Hematopoietic multipotent progenitor cell (in vitro differentiated cells): ENCODE measurements at places on chromosomes 4 and X.

- no peak for DNase-seq
Observed at GRCh38 chrX:28058901-28059300, 77.7 kb upstream of the DCAF8L1 start.

DNA sequence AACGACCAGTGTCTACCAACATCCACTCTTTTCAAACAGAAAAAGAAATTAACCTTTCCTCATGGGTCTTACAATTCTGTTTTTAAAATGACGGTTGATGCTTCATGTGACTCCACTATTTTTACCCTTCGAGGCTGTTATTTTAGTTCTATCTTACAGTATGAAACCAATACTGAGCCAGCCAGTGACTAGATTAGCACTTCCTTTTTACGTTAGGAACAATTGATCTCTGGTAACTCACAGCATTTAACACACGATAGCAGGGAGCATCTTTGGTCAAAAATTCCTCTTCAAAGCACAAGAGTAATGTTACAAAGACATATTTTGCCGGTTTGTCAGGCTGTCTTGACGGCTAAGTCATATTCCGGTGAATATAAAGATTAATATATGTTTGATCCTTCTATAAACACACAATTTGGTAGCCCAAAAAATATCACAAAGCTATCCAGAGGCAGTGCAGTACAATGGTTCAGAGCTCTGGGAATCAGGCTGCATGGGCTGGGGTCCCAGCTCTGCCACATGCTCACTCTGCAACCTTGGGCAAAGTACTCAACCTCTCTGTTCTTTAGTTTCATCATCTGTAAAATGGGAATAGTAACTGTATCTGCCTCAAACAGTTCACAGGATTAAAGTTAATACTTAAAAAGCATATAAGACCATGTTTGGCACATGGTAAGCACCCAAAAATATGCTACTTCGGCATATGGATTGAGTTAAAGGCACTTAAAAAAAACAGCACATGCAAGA is 62.9 kb upstream of the TXK start:
- no peak for DNase-seq

DNA sequence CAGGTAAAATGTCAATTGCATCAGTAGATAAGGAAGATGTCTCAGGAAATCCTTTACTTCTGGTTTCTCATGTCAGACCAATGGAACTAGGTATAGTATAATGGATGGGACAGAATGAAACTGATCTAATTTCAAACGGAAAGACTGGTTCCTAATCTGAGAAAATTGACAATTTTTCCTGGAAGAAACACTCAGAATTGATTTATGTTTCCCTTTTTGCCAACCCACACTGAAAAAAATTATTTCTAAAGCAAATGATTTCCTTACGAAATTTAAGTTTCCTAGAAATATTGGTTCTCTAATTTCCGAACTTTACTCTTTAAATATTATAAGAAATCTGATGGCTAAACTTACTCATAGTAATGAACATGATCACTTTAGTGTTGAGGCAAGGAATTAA is 19.1 kb downstream of the PPAT start:
- DNase-seq = no peak

DNA sequence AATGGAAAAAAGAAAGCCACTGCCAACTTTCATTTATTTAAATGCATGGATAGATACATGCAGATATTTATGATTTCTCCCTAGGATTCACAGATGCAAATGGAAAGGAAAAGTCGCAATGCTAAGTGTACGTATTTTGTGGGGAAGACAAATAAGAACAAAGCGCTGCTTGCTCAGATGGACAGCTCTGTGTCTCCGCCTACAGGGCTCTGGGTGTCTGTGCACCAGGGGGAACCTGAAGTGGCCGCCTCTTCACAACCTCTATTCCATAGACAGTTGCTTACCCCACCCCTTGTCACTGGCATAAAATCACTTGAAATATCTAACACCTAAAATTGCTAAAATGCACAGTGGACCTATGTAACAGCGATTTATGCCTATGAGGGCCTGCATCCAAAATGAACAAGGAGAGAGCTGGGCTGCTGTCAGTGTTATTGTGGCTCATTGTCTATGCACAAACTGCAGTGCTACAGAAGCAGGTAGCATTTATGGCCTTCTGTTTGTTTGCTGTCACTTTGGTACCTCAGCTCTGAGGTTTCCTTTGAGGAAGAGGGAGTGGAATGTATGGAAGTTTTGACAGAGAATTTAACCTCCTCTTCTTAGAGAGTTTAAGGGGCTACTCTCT is 58.6 kb upstream of the PAGE1 start:
- peak; percentile 61 for DNase-seq

DNA sequence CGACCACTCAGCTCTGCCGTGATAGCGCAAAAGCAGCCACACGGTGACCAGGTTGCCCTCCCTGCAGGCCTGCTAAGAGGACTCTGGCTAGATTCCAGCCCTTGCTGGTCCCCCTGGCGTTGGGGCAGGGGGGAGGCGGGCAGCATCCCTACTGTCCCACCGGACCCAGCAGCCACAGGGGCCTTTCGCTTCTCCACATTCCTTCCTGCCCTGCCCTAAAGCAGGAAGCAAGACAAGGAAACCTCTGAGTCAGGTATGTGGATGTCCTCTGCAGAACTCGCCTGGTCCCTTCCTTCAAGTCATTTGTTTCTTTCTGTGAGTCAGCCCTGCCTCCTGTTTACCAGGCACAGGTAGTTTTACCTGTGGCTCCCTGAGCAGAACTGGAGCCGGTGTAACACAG is 60.2 kb upstream of the CLDN34 start:
- DNase-seq = no peak

- peak; percentile 64 for DNase-seq
Observed at GRCh38 chr4:2954358-2955185, 8.6 kb downstream of the NOP14 start.

GRCh38 chrX:83469551-83469950 is 38.5 kb upstream of the POU3F4 start:
- DNase-seq = peak; percentile 19

GRCh38 chr4:89579771-89580170 is 257.2 kb downstream of the SNCA start:
- DNase-seq = no peak

DNA sequence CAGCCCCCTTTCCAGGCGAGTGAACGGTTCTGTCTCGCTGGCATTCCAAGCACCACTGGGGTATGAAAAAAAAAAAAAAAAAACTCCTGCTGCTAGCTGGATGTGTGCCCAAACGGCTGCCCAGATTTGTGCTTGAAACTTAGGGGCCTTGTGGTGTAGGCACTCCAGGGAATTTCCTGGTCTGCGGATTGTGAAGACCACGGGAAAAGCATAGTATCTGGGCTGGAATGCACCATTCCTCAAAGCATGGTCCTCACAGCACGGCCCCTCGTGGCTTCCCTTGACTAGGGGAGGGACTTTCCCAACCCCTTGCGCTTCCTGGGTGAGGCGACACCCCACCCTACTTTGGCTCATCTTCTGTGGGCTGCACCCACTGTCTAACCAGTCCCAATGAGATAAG is 516.8 kb upstream of the FAM241A start:
- DNase-seq = no peak

DNA sequence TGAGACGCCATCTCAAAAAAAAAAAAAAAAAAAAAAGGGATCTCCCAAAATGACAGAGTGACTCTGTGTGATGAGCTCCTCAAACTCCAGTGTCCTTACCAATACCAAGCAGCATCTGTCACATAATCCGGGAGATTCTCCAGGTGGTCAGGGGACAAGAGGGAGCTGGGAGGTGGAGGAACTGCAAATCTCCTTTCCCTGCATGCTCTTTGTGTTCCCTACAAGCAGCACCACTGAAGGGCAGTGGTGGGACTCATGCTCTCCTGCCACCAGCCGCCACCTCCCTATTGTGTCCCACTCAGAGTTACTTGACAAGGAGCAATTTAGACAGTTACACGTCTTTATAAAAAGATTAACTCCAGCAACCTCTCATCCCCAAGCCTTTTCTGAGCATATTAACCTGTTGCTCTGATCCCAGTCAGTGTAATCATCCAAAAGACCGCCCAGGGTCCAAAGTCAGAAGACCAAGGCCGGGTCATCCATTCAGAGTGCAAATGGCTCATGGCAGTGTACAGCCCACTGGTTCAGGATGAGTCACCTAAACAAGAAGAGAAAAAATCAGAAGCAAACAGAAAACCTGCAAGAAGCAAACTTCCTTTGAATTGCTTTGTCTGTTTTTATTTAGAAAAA is 23.6 kb downstream of the MGST2 start:
- DNase-seq = no peak

- DNase-seq = no peak
Observed at GRCh38 chr4:23720556-23720955, 169.3 kb downstream of the PPARGC1A start.

DNA sequence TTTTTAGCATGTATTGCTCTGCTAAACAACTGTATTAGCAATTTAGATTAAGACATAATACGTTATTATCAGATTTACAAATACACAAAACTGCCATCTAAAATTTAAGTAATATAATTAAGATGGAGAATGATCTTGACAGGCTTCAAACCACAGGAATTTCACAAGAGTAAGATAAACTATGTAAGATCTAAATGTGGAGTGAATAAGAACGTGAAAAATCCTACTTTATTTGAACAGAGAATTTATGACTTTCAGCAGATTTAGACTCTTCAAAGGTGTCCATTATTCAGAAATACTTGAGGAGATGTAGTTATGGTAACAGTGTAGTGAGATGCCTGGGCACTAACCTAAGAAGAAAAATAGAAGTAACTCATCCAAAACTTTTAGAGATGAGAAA is 73.2 kb downstream of the SLC4A4 start:
- no peak for DNase-seq

GRCh38 chr4:71540749-71541269 is 202.0 kb downstream of the SLC4A4 start:
- DNase-seq = no peak

DNA sequence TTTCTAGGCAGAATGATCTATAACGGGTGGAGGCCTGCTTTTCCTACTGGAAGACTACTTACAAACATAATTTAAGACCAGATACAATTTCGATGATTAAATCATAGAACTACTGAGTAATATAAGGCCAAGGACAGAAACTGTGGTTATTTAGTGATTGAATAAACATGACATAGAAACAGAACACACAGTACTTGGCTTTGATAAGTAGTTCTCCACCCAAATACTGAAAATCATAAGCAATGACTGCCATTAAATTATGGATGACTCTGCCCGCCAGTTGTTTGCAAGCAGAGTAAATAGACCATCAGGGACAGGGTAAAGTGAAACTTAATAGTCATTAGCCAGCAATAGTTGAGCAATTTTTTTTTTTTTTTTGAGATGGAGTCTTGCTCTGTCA is 17.2 kb upstream of the SMIM14 start:
- no peak for DNase-seq

DNA sequence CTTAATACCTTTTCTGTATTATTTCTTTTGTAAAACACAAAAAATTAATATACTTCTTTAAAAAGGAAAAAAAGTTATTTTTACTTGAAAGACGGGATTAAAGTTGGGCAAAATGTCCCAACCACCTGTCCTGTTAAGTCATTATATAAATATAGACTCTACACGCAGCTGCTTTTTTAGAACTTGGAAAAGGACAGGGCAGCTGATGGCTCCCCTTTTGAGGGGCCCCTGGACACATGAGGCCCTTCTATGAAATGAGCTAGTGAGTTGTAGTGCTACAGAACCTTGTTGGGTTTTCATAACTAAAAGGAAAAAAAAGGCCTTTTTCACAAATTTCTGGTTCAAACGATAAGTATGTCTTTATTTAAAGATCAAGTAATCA is 600 bp upstream of the BEX2 start:
- no peak for DNase-seq

- DNase-seq = no peak
Observed at GRCh38 chr4:179415037-179415846, 1973.0 kb upstream of the AGA start.

DNA sequence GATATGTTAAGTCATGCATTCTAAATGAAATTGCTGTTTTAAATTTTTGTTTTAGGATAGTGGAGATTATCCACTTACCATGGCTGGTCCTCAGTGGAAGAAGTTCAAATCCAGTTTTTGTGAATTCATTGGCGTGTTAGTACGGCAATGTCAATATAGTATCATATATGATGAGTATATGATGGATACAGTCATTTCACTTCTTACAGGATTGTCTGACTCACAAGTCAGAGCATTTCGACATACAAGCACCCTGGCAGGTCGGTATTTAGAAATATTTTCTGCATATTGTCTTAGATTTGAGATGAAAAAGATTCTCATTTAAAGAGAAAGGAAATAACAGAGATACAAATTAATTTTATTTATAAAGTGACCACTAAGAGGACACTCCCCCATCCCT is 83.6 kb downstream of the STAG2 start:
- no peak for DNase-seq
